ENCODE measurements at places on chromosomes 3 and 15. TPM values are rescaled to one million over a fixed set of nuclear protein-coding genes. Genes with fewer than 3 reads are reported as not detected.

DNA sequence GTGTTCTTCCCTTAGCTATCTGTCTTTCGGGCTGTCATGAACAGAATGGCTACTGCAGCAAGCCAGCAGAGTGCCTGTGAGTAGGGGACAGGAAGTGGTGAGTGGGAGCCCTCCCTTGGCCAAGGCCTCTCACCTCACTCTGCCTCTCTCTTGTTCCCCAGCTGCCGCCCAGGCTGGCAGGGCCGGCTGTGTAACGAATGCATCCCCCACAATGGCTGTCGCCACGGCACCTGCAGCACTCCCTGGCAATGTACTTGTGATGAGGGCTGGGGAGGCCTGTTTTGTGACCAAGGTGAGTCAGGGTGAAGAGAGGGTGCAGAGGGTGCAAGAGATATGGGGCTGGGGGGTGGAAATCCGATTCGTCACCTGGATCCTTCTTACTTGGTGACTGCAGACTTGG is 3.0 kb downstream of the DLL4 start:
- H3K27ac ChIP-seq: no peak overlapping the region
- no peak for DNase-seq
- H3K4me3 ChIP-seq: no peak overlapping the region
- H3K4me1 ChIP-seq: peaks cover 52% of the 10 kb centered on the region
- peaks cover 15% of the 10 kb centered on the region for H3K27me3 ChIP-seq
- H3K36me3 ChIP-seq: no peaks in the 10 kb centered on the region

GRCh38 chr3:68860916-68861315 is 71.4 kb downstream of the TAFA4 start:
- H3K27me3 ChIP-seq: no peaks in the 10 kb centered on the region
- no peak for DNase-seq
- H3K4me3 ChIP-seq: no peak overlapping the region
- H3K27ac ChIP-seq: no peak overlapping the region

DNA sequence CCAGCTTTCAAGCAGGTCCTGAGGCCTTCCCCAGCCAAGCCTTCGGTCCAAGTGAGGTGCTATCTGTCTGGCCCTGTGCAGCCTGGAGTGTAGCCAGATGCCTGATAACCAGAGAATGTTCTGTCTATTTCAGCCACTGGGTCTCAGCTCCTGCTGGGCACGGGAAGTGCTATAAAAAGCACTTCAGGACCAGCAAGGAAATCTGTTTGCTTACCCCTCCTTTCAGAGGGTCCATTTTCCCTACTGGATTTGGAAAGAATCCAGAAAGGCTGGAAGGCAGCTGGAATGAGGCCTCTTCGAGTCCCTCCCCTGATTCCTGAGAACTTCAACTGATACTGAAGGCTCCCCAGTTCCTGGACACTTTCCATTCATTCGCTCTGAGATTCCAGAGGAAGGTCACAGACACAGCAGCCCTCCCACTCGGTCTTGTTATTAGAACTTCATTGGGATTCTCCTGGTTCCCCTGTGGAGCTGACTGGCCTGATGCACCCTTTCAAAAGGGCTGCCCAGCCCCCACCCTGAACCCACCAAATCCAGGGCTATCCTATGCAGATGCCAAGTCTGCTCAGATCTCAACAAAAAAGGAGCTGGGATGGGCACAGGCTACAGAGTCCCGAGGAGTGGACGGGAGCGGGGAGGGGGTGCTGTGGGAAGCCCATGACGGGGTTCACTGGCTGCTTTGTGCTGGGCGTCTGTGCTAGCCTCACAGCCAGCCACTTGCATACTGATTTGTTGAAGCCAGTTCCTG is 70.4 kb downstream of the UMPS start:
- H3K27me3 ChIP-seq: no peaks in the 10 kb centered on the region
- no peak overlapping the region for H3K4me3 ChIP-seq
- no peaks in the 10 kb centered on the region for H3K36me3 ChIP-seq
- no peak overlapping the region for H3K27ac ChIP-seq
- no peaks in the 10 kb centered on the region for H3K4me1 ChIP-seq

- no peak for DNase-seq
- H3K4me3 ChIP-seq: no peak overlapping the region
- no peaks in the 10 kb centered on the region for H3K27me3 ChIP-seq
- H3K36me3 ChIP-seq: no peaks in the 10 kb centered on the region
These were observed 61.0 kb downstream of the CCK start for GRCh38 chr3:42204867-42205599.

- no peak overlapping the region for H3K27ac ChIP-seq
- H3K27me3 ChIP-seq: peaks cover 72% of the 10 kb centered on the region
- DNase-seq: no peak
- H3K4me3 ChIP-seq: no peak overlapping the region
These were observed 142.7 kb upstream of the IGF1R start for GRCh38 chr15:98505611-98506031.

- H3K36me3 ChIP-seq: peaks cover 40% of the 10 kb centered on the region
- H3K4me1 ChIP-seq: peaks cover 7% of the 10 kb centered on the region
- no peak overlapping the region for H3K4me3 ChIP-seq
- peak; percentile 66 for DNase-seq
These were observed 16.4 kb downstream of the SRPRB start for GRCh38 chr3:133821767-133822638.

ATP10A gene
- total RNA-seq: 5.0 TPM

MOBP gene
- not detected for total RNA-seq

SLC12A8 gene
- total RNA-seq: 11.7 TPM
